Stimulated activated CD8-positive, alpha-beta memory T cell treated with anti-CD3 and anti-CD28 coated beads, Interleukin-15, amount 100 ng/mL, for 48 hours (primary cell): ENCODE measurements at places on chromosomes 5 and 9.

- DNase-seq: no peak
These were observed 177.2 kb downstream of the OSTF1 start for GRCh38 chr9:75265525-75265972.

- DNase-seq: no peak
These were observed 217.6 kb downstream of the NDUFS4 start for GRCh38 chr5:53777864-53778618.

DNA sequence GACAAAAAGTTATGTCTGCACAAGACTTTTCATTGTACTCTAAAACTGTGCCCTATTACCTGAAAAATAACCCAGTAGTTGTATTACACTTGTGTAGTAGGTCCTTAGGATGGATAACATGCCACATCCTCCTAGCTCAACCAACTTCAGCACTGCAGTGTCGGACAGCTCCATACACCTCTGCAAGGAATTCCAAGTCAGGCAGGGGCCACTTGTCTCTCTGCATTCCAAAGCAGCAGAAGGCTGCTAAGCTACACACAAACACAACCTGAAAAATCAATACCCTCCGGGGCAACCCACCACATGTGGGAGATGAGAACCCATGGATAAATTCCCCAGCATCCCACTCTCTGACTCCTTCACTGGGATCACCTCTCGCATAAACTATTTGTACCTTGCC, 50.2 kb downstream of the MED10 start:
- DNase-seq: no peak

DNA sequence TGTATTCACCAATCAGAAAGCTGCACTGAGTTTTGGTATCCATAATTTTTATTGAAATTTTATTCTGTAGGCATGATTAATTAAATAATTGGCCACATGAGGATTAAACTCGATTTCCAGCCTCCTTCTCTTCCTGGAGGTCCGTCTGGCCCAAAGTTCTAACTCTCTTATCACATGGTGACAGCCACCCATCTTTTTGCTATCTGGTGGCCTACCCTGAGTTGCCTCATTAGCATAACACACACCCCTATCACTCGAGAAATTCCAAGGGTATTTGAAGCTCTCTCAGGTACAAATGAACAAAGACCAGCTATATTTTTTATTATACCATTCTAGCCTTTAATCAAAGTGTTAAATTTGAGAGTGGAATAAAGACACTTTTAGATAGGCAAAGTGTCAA, 57.7 kb downstream of the APC start:
- no peak for DNase-seq
